ENCODE measurements at places on chromosomes 11 and 22. TPM values are rescaled to one million over a fixed set of nuclear protein-coding genes. Genes with fewer than 3 reads are reported as not detected.

The IGLL1 gene
- not detected for total RNA-seq

The PRR33 gene
- not detected for total RNA-seq

The VPREB3 gene
- total RNA-seq, result not detected

The CHRDL2 gene
- total RNA-seq, result not detected

The TRPM5 gene
- total RNA-seq, result not detected

The PKDREJ gene
- not detected for total RNA-seq

The CARD18 gene
- total RNA-seq, result not detected

The NDUFS8 gene
- 150 TPM for total RNA-seq

The MORC2 gene
- 34.7 TPM for total RNA-seq

The DEFB108B gene
- not detected for total RNA-seq

The SLC22A12 gene
- total RNA-seq, result not detected

The FGF19 gene
- total RNA-seq, result not detected

The DEPDC7 gene
- not detected for total RNA-seq

The PDGFB gene
- total RNA-seq, result 273 TPM

The MB gene
- total RNA-seq, result not detected

The MMP8 gene
- not detected for total RNA-seq

The JAML gene
- total RNA-seq, result 0.39 TPM

The LRRN4CL gene
- total RNA-seq, result 0.37 TPM

The MYRF gene
- 1.8 TPM for total RNA-seq

The AIFM3 gene
- not detected for total RNA-seq

The TRIM29 gene
- total RNA-seq, result not detected

The FOLR2 gene
- not detected for total RNA-seq

The MYBPC3 gene
- total RNA-seq, result not detected

The HTR3B gene
- not detected for total RNA-seq

The LUZP2 gene
- total RNA-seq, result 0.07 TPM

The PIK3C2A gene
- 148 TPM for total RNA-seq

The FAM168A gene
- total RNA-seq, result 20.5 TPM

The PLEKHB1 gene
- total RNA-seq, result not detected

The CARNS1 gene
- total RNA-seq, result 0.35 TPM

The KCNQ1OT1 gene
- 1.5 TPM for total RNA-seq

The VPS37C gene
- total RNA-seq, result 24.2 TPM

The RAB3IL1 gene
- total RNA-seq, result 3.6 TPM

The DNAJB7 gene
- total RNA-seq, result not detected

The SCGB2A2 gene
- total RNA-seq, result not detected

The NPAS4 gene
- not detected for total RNA-seq

The VWA5A gene
- total RNA-seq, result 14.3 TPM

The HEPHL1 gene
- not detected for total RNA-seq

The OR51B2 gene
- total RNA-seq, result not detected

The OR51E2 gene
- total RNA-seq, result not detected

The OMP gene
- 0.80 TPM for total RNA-seq

The BATF2 gene
- 0.81 TPM for total RNA-seq

The MUC5AC gene
- not detected for total RNA-seq

The OR51G2 gene
- total RNA-seq, result not detected

The SOX6 gene
- total RNA-seq, result 0.14 TPM

The MMP27 gene
- not detected for total RNA-seq

The ROM1 gene
- total RNA-seq, result 8.8 TPM

The EWSR1 gene
- 305 TPM for total RNA-seq

The C1QTNF5 gene
- total RNA-seq, result 126 TPM

All from endothelial cell of umbilical vein (primary cell).